ENCODE measurements at places on chromosomes 4 and X.
A peak's percentile ranks its signal among the peaks of the same experiment; 100 is the strongest.

GRCh38 chr4:47334652-47335051 lies 128.8 kb downstream of the COMMD8 start:
- DNase-seq, result no peak

DNA sequence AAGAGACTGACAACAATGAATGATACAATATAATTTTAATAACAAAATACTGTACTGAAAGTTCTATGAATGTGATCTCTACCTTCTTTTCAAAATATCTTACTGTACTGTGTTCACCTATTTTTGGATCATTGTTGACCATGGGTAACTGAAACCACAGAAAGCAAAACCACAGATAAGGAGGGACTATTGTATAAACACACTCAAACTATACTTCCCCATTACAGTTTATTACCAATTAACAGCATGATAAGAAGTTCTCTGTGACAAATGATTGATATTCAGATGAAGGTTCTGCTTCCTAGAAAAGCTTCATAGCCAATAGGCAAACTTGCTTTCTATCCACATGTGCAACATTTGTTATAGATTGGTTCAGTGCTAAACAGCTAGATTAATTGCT lies 50.1 kb downstream of the GABRG1 start:
- DNase-seq, result no peak

DNA sequence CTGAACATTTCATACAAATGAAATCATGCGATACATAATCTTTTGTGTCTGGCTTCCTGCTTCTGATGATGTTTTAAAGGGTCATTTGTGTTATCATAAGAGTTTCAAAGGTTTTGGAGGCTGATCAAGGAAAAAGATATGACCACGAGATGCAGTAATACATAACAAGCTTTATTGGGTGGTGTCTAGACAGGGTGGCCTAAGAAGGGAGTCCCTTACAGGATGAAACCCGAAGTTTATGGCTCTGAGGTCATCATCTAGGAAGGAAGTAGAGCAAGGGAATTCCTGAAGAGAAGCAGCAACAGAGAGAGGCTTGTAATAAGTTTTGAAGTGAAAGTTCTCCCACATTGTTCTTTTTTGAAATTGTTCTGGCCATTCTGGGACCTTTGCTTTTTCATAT lies 40.8 kb upstream of the SOD3 start:
- DNase-seq, result no peak

DNA sequence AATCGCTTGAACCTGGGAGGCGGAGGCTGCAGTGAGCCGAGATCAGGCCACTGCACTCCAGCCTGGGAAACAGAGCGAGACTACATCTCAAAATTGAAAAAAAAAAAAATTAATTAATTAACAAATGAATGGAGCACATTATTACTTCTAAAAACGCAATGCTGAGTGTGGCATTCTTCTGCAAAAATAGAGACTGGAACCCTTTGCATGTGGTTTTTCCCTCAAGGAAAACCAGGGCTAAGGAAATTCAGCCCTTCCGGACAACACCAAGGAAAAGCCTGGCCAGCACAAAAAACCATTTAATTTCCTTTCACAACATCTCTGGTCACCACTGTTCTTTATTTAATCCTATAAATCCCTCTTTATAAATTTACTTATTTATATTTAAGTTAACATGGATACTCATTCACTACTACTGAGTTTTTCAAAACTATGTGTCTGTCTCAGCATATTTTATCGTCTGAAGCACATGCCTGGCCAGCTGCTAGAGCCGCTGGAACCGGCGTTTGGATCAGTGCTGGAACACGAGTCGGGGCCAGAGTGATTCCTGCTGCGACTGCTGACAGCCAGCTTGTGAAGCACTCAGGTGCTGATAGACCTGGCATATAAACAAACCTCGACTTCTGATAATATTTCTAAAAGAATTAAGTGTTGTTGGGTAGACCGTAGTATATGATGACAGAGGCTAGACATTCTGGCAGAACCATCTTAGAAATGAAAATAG lies 84.5 kb upstream of the WWC2 start:
- DNase-seq, result no peak

- DNase-seq, result no peak
These were observed 124.8 kb downstream of the ATG4A start for GRCh38 chrX:108216405-108216804.

DNA sequence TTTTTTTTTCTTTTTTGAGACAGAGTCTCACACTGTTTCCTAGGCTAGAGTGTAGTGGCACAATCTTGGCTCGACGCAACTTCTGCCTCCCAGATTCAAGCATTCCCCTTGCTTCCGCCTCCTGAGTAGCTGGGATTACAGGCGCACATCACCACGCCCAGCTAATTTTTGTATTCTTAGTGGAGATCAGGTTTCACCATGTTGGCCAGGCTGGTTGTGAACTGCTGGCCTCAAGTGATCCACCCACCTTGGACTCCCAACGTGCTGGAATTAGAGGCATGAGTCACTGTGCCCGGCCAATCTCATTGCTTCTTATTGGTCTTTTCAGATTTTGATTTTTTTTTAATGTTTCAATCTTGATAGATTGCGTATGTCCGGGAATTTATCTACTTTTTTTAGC lies 124.4 kb downstream of the NBDY start:
- no peak for DNase-seq

DNA sequence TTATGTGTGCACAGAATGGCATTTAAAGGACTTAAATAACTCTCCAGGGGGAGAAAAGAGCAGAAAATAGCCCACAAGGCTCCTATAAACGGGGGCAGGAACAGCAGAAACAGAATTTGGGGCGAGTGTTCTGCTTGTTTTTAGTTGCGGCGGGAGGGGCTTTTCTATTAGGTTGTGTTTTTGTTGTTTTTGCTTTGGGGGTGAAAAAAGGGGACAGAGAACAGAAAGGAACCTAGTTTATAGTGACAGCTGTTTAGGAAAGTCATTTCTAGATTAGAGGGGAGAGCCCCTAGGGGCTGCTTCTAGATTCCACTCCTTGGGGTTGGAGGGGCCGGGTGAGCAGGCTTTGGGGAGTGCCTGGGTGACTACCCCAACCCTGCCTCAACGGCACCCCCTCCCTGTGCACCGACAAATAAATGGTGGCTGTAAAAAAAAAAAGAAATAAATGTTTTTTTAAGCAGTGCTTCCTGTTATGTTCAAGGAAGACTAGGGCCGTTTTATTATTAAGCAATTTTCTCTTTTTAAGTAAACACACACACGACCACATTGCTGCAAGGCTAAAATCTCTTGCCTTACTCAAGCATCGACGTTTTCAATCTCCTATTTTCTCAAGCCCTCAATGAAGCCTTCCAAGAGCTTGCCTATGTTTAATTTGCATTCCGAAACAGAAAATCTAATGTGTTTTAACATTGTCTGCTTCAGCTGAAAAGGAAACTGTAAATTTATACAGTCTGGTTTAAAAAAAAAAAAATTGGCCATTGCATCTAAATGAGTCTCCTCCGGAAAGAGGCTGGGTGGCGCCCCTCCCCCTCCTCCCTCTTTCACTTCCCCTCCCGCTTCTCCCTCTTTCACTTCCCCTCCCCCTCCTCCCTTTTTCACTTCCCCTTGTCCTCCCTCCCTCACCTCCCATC lies 123.3 kb upstream of the TBL1X start:
- no peak for DNase-seq

DNA sequence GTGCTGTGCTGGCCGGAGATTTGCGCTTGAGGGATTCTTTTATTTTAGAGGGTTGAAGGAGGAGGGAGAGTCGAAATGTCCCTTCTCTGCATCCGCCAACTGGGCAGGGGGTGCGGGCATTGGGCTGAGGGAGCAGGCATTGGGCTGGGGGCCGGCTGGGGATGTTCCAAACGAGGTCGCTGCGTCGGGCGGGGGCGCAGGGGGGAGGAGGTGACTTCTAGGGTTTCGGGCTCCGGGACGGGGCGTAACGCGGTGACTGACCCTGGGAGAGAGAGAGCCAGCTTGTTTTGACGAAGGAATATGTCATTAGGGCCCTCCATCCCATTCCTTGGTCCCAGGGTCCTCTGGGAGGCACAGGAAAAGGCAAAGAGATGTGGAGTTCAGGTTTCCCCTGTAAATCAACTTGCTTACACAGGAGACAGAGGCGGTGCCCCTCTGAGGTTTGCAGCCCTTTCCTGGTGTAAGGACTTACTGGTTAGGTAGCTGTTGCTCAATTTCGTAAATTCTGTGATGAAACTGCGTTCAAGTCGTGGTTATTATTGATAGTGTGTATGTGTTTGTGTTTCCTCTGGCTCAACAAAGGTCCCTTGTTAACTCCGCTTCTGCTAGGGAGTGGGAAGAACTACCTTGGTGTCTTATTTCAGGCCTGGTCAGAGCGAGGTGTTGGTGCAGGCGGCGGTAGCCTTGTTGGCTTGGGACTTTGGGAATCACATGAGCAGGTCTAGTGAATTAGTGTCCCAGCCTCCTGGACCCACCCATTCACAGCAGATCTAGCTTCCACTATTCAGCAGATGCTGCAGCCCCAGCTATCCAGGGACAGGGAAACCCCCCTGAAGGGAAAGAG lies 716 bp downstream of the FHIP1A start:
- no peak for DNase-seq

DNA sequence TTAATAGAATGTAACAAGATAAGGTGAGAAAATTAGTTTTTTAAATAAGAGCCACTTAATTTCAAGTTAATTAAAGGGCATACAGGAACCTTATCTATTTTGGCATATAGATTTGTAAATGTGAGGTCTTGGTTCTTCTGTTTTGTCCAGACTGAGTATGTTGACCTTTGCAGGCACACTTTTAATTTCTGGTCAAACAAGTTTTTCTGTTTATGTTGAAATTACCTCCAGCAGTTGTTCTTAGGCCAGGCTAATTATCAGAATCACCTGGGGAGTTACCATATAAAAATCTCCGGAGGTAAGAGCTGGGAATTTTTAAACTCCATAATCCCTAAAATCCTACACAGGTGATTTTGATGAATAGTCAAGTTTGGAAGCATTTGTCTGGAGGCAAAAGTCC lies 227.4 kb upstream of the ANKRD50 start:
- DNase-seq, result no peak

DNA sequence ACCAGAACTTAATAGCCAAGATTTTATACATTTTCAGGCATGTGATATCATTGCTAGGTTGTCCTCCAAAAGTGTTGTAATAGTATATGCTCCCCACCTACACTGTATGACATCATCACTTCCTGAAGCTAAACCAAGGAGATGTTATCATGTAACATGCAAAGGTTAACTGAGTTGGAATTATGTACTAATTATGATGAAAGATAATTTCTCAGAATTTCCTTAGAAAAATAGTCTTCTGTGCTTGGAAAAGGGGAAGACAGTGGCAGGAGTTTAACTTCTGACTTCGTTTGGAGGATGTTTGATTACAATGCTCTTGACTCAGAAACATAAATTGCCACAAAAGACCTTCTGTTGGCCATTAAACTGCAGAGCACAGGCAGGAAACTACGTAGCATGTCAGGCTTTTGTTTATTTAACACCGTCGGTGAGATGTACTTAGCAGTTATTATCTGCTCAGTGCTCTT lies 83.6 kb upstream of the GUCY1A1 start:
- no peak for DNase-seq

DNA sequence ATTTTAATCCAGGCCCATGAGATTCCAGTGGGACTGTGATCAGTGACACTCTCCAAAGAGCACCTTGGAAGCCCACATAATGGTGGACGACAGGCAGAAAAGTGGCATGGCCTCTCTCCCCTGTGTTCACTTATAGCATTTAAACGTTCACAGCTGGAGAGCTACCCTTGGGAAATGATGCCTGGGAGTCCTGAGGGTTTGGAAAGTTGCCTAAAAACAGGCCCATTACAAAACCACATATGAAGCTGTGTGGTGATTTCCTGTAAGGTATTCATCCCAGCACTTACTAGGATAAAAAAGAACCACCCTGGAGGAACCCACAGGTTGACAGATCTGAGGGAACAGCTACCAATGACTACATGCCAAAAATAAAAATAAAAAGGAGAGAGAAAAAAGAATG lies 193.2 kb downstream of the RASL11B start:
- peak; percentile 4 for DNase-seq

- DNase-seq, result no peak
These were observed 1016.1 kb upstream of the PCDH7 start for GRCh38 chr4:29704059-29704458.

DNA sequence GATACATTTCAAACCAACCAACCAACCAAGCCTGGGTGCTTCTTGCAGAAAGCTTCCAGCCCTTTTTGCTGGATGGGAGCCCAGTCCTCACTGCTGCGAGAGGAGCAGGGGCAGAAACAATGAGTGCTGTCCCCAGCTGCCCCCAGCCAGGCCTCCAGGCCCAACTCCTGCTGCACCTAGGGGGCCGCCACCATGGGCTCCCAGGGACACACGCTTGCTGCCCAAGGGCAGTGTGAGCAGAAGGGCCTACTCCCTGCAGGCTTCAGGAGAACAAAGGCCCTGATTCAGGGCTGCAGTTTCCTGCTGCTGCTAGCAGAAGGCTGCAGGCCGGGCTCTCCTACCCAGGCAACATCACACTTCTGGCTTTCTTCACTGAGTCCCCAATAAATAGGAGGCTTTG lies 37.7 kb upstream of the ENPP6 start:
- no peak for DNase-seq

GRCh38 chrX:103608306-103608963 lies 672 bp downstream of the TCEAL3 start:
- no peak for DNase-seq

- no peak for DNase-seq
These were observed 37.5 kb downstream of the GC start for GRCh38 chr4:71746379-71746778.

DNA sequence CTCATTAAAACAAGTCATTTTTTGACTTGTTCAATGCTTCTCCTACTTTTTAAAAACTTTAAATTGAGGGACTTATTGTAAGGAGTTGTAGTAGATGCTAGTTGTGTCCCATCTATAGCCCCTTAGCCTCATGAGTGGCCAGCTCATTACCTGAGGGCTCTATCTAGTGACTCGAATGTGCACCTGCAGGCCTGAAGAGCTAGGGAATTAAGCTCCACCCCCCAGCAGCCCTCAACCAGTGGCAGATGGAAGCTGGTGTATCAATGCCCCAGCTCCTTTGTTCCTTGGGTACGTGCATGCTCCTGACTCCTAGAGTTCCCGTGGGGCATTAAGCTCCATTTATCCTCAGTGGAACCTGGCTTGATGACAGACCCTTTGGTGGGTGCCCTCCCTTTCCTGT lies 146.7 kb upstream of the FAM9B start:
- no peak for DNase-seq

DNA sequence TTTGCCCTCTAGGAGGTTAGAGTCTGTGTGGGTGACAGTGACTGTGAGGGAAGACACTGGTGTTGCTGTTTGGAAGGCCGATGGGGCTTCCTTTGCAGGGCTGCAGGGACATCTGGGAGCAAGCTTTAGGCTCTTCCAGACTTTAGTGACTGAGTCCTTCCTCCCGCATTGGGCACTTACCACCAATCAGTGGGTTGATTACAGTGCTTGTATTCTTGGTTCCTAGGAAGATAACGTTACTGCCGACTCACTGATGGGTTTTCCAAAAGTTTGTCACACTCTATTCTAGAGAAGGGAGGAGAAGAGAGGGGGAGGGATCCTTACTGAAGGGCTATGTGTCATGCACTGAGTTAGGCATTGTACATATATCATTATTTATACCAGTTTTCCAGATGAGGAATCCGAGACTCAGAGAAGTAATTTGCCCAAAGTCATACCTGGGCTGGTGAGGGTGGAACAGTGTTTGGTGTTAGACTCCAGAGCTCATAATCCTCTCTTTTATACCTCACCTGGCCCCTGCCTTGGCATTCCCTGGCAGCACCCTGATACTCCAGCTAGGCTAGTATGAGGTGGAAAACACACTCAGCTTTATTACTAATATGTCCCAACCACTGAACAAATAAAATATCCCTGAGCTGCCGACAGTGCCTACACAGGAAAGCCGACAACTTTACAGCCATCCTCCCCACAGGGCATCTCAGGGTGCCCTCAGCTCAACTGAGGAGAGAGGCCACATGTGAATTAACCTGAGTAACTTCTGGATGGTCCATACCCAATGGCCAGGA lies 3.8 kb downstream of the CHST7 start:
- no peak for DNase-seq
